ENCODE measurements at places on chromosomes 3 and 15.

GRCh38 chr3:166123576-166123975, 286.4 kb upstream of the BCHE start:
- DNase-seq: no peak

- no peak for DNase-seq
These were observed 49.1 kb downstream of the IQCH start for GRCh38 chr15:67303490-67304363.

- no peak for DNase-seq
These were observed 44.0 kb upstream of the ALCAM start for GRCh38 chr3:105322570-105323273.

DNA sequence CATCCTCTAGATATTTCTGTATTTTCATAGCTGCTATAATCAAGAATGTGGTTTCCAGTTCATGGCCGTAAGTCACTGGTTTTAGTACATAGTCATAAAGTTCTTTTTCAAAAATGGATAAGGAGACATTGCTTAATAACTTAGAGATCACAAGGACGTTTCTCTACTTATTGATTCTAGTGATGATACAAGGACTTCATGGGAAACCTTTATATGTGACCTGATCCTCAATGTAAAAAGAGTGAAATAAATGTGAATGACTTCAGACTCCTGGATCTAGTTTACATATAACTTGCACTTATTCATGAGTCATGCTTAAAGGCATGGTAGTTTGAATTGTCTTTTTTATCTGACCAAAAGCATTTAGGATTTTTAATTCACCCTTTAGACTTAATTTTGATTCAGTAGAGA, 35.2 kb downstream of the TSC22D2 start:
- no peak for DNase-seq

GRCh38 chr3:190182418-190183043, 61.8 kb upstream of the P3H2 start:
- no peak for DNase-seq

DNA sequence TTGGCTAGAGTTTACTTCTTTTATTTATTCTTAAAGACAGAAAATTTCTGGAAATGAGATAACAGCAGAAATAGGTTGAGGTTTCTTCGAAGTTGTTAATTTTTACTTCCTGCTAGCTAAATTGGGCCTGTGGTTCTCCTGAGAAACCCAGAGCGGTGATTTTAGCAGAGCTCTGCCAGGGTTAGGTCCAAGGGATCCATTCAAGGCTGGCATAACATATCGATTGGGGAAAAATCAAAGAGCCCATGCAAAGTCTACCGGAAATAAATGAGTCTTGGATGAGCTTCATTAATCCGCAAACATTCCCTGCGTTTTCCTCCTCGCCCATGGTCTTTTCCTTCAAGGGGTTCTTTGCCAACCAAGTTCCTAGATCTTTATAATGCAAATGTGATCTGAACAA, 30.8 kb upstream of the MASP1 start:
- DNase-seq: no peak

GRCh38 chr15:68677996-68678395, 99.2 kb downstream of the CORO2B start:
- DNase-seq: no peak

GRCh38 chr3:80983753-80984152, 777.7 kb downstream of the GBE1 start:
- no peak for DNase-seq

DNA sequence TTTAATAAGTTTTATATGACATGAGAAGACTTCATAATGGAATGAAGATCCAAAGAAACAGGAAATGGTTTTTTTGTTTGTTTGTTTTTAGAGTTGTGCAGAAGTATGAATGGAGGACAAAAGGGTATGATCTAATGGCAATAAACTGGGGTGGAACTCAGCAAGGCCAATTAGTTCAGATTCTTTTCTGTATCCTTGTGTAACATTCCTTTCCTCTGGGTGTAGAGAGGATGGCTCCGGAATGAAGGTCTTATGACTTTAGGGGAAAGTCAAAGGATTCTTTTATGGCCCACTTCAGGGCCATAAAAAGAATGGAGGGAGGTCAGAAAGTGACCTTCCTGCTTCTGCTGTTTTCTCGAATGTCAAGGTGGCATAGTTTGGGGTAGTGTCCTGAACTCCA, 152.6 kb downstream of the DPH6 start:
- DNase-seq: no peak

GRCh38 chr3:58049143-58049785, 41.0 kb downstream of the FLNB start:
- no peak for DNase-seq

DNA sequence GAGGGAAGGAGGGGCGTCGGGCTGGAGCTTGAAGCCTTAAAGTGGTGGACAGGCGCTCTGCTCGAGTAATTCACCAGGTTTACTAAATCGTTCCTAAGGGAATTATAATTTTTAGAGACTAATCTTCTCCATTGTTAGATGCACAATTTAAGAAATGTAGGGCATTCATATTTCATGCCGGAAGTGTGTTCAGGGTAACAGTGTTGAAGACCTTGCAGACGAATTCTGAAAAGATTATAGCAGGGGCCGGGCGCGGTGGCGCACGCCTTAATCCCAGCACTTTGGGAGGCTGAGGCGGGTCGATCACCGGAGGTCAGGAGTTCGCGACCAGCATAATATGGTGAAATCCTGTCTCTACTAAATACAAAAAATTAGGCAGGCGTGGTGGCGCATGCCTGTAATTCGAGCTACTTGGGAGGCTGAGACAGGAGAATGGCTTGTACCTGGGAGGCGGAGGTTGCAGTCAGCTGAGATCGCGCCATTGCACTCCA, 365 bp upstream of the GTF2A2 start:
- DNase-seq: no peak
